Chondrocyte (in vitro differentiated cells): ENCODE measurements at places on chromosomes 1 and 21.

DNA sequence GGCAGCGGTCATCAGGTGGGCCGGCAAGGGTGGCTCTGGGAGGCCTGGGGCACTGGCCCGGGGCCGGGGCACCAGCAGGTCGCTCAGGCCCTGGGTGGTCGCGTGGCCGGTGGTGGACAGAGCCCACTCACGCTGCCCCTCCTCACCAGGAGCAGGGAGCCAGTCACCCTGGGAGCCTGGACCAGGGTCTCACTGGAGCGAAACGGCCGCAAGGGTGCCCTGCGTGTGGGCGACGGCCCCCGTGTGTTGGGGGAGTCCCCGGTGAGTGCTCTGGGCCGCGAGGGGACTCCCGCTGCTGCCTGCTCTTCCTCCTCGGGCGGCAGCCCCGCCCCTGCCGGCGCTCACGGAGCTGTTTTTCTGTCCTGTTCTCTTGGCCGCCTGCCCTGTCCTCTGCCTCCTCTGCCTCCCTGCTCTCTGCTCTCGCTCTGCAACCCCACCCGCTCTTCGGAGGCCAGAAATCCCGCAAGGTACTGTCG is 23.5 kb downstream of the RNF223 start:
- no peak for DNase-seq

- DNase-seq = no peak
Measured at GRCh38 chr1:91640877-91641526, 140.4 kb downstream of the CDC7 start.

GRCh38 chr21:39525129-39525528 is 73.4 kb downstream of the SH3BGR start:
- DNase-seq = no peak

DNA sequence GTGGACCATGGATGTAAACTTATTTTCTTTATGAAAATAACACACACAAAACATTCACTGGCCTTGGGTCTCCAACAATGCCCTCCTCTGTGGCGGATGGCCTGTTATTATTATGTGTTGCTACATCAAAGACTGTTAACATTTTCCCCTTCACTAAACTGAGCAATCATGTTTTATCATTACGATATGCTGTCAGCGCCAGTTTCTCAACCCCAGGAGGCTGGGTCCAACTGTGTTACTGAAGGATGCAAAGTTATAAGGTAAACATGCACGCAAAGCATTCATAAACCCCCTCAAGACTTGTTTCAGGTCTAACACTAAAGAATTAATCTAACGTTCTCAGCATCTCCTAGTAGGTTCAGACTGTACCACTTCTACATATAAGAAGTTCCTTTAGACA is 6.0 kb upstream of the DUSP10 start:
- no peak for DNase-seq

DNA sequence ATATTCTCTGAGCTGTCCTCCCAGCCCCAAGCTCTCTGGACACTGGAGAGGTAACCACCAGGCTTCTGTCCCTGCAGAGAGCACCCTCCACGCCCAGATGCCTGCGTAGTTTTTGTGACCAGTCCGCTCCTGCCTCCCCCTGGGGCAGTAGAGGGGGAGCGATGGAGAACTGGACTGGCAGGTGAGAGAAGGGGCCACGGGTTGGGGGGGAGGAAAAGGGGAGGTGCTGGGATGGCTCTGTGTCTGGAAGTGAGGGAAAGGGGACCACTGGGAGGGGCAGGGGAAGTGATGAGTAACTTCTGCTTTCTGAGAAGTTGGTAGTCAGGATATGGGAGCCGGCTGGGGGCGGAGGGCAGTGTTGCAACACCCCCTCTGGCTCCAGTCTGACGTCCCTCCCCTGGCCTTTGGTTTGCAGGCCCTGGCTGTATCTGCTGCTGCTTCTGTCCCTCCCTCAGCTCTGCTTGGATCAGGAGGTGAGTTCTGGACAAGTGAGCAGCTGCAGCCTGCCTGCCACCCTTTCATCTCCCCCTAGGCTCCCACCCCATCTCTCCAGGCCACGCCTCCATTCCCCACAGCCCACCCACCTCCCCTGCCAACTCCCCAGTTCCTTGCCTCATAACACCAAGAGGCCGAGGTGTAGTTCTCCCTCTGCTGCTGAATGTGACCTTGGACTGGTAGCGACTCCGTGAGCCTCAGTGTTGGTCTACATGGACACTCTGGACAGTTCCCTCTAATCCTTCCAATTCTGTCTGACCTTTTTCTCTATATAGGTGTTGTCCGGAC is 3.1 kb downstream of the ADAMTSL4 start:
- DNase-seq = peak; percentile 84

- DNase-seq = no peak
Measured at GRCh38 chr1:72516264-72516663, 233.9 kb upstream of the NEGR1 start.

- no peak for DNase-seq
Measured at GRCh38 chr1:12035312-12035711, 16.0 kb downstream of the MIIP start.

DNA sequence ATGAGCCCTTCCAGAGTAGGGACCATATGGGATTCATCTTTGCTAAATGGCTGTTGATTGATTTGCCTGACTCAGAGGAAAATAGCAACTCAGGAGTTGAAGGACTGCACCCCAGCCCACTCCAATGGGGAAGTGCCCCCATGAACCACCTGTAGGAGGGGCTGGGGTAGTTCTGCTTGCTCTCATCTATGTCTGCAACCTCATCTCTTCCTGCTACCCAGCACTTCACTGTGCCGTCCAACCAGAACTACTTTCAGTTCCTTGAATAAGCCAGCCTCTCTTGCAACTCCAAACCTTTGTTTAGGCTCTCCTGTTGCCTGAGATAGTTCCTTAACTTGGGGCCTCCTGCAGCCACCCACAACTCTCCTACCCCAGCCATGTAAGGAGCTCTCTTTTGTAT is 26.6 kb downstream of the BEND5 start:
- DNase-seq = no peak

GRCh38 chr1:145937436-145937835 is 10.2 kb upstream of the RBM8A start:
- DNase-seq = no peak

GRCh38 chr1:215765833-215766232 is 198.7 kb downstream of the KCTD3 start:
- no peak for DNase-seq

DNA sequence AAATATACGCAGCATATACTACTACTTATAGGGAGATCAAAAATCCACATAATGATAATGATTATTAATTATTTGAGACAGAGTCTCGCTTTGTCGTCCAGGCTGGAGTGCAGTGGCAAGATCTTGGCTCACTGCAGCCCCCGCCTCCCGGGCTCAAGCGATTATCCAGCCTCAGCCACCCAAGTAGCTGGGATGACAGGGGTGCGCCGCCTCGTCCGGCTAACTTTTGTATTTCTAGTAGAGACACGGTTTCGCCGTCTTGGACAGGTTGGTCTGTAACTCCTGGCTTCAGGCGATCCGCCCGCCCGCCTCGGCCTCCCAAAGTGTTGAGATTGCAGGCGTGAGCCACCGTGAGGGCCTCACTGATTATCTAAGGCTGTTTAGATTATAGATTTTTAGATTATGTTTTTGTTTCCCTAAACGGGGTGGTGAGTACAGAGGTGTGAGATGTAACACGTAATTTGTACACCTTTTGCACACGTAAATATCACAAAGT is 548 bp upstream of the SLC25A33 start:
- DNase-seq = peak; percentile 62

DNA sequence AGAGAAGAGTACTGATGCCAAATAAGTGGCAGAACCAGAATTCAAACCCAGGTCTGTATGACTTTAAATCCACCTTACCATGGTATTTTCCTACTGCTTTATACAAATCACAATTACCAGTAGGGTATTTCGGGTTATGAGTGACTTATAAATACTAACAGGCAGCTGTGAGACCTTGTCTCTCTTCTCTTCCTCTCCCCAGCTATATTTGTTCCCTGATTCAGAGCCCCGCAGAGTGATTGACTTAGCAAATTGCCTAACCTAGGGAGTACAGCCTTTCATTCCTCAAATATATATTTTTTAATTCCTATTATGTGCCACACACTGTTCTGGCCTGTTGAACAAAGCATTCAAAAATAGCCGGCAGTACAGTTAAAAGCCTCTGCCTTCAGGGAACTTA is 168.0 kb downstream of the CLEC20A start:
- no peak for DNase-seq

GRCh38 chr21:32993894-32994293 is 31.8 kb upstream of the OLIG2 start:
- no peak for DNase-seq

DNA sequence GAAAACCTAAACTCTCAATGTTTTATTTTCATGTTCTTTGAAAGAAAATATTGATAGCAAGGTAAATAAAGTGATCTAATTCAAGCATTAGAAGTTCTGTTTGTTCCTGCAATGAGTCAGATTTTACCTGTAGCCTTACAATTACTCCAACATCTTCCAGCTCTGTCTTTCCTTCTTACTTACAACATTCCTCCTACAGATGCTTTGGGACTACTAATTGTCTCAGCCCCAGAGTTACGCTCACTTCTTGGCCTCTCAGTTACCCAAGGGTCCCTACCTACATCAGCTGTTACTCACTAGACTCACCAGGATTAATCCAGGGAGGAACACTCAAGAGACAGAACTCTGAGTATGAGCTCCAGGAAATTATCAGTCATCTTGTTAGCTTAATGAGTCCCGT is 26.4 kb downstream of the OR14A16 start:
- DNase-seq = no peak

GRCh38 chr1:179146476-179146875 is 64.6 kb downstream of the TOR3A start:
- no peak for DNase-seq
